ENCODE measurements at places on chromosomes 3 and 15. TPM values are rescaled to one million over a fixed set of nuclear protein-coding genes. Genes with fewer than 3 reads are reported as not detected.

The SYNPR gene
- not detected for total RNA-seq

The LRTM1 gene
- total RNA-seq, result not detected

DNA sequence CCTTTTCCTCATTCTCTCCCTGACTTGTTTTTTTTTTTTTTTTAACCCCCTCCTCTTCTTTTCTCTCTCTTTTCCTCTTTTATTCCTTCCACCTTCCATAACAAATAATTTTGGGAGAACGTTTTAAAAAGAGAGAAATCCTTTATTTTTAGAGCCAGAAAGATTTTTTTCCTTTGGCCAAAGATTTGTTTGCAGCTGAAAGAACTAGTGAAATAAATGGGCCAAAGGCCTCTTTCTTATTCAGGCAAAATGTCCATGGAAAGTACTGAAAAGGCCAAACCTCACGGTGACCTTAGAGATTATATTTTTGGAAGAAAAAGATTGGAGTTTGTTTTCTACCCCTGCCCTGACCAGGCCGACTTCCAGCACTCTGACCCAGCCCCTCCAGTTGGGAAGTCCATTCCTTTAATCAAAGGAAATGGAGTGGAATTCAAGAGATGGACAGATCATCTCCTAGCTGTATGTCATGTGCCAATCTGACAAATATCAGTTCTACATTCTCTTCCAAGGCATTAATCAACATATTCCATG, 214.3 kb upstream of the ADAMTS9 start:
- no peak for DNase-seq

- DNase-seq, result no peak
Measured at GRCh38 chr3:158789592-158789991, 12.3 kb upstream of the MFSD1 start.

DNA sequence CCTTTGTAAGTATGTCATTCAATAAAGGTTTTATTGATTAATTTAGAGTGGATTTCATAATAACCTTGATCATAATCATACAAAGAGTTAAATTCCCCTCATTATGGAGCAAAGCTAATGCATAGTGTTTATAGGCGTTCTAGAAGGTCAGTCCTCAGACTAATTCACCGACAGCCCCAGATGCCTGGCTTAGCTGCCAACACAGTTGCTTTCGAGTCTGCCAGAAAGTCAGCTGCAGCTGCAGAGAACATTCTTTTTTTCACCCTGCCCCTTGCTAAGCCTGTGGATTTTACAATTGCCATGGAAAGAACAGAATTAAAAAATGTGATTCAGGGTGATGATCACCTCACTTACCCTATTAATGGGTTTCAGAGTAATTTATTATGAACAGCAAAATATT, 21.2 kb downstream of the CADM2 start:
- no peak for DNase-seq

Measured in activated naive CD4-positive, alpha-beta T cell treated with anti-CD3 and anti-CD28 coated beads, Interleukin-2, amount 50 U/mL, for 72 hours (primary cell).